ENCODE measurements at places on chromosomes 5 and 9.

- DNase-seq = no peak
These were observed 160.9 kb upstream of the NR3C1 start for GRCh38 chr5:143564417-143564816.

- DNase-seq = no peak
These were observed 58.5 kb upstream of the EIF4EBP3 start for GRCh38 chr5:140488914-140489313.

- DNase-seq = no peak
These were observed 274.7 kb downstream of the CETN3 start for GRCh38 chr5:90134892-90135291.

GRCh38 chr5:150513375-150514309 is 5.7 kb downstream of the NDST1 start:
- DNase-seq = no peak

GRCh38 chr5:21919414-21920022 is 933.6 kb downstream of the CDH12 start:
- DNase-seq = no peak

- DNase-seq = no peak
These were observed 329.4 kb downstream of the KIF4B start for GRCh38 chr5:155342956-155343355.

- no peak for DNase-seq
These were observed 308.1 kb upstream of the MPDZ start for GRCh38 chr9:13587571-13587970.

- no peak for DNase-seq
These were observed 84.3 kb upstream of the HAND1 start for GRCh38 chr5:154562244-154562880.

GRCh38 chr5:4383102-4383501 is 757.0 kb upstream of the ADAMTS16 start:
- no peak for DNase-seq

- DNase-seq = no peak
These were observed 7.9 kb upstream of the FIBCD1 start for GRCh38 chr9:130946766-130947617.

DNA sequence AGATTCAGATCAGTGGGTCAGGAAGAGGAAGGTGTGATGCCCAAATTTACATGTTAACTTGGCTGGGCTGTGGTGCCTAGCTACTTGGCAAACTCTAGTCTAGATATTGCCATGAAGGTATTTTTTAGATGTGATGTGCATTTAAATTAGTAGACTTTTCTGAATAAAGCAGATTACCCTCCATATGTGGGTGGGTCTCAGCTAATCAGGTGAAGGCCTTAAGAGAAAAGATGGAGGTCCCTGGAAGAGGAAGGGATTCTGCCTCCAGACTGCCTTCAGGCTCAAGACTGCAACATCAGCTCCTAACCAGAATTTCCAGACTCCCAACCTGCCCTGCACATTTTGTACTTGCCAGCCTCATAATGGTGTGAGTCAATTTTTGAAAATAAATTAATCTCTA is 115.8 kb downstream of the CEMIP2 start:
- no peak for DNase-seq

Data from effector CD8-positive, alpha-beta T cell (primary cell).